ENCODE measurements at places on chromosomes 2 and 18. TPM values are rescaled to one million over a fixed set of nuclear protein-coding genes. Genes with fewer than 3 reads are reported as not detected.

Gene INPP5D
- 43.6 TPM for total RNA-seq

Gene CRYGB
- total RNA-seq: not detected

Gene EGR4
- 1.2 TPM for total RNA-seq

GRCh38 chr2:8132351-8132831, 549.5 kb upstream of the ID2 start:
- no peak for DNase-seq

DNA sequence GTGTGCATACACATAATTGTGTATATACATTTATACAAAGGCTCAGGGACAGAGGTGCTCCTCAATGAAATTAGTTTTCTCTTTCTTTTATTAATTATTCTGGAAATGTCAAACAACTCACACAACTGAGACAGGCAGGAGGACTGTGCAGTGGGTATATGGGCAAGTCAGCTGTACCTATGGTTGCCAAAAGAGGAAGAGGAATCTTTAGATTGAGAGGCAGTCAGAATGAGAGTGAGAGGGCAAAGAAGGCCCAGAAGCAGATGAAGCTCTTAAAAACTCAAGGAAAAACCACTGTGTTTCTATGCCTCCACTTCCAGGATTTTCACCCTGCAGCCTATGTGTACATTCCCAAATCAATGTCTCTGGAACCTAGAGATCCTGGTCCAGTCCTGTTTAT, 79.1 kb downstream of the CACNB4 start:
- no peak for DNase-seq

GRCh38 chr2:241563981-241564595, 5.5 kb downstream of the BOK start:
- no peak for DNase-seq

- DNase-seq: peak; percentile 63
These were observed 647 bp downstream of the CCDC121 start for GRCh38 chr2:27627963-27628766.

GRCh38 chr2:176687944-176688343, 418.7 kb downstream of the MTX2 start:
- DNase-seq: no peak

DNA sequence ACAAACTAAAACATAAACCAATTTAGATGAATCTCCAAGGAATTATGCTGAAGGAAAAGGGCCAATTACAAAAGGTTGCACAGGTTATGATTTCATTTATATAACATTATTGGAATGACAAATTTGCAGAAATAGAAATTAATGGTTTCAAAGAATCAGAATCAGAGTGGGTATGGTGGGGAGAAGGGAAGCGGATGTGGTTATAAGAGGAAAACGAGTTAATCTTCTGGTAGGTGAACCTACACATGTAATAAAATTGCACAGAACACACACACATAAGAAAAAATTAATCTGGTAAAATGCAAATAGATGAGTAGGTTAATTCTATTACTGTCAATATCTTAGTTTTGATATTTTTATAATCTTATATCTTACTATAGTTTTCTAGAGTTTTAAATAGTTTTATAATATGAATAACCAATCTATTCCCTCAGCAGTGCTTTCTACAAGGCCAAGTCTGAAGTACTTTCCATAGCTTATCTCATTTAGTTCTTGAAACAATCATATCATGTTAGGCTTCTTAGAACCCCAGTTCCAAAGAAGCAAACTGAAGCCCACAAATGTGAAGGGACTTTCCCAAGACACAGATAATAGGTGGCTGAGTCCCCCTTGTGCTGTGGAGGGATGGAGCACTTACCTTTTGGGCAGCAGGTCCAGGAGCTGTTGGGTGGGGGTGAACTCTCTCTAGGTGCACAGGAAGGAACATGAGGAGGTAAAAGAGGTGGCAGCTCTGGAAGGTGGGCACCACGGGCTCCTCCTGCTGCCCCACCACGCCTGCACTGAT, 31.5 kb downstream of the ZNF519 start:
- DNase-seq: no peak

- no peak for DNase-seq
These were observed 633 bp upstream of the ARMC9 start for GRCh38 chr2:231197706-231198290.

DNA sequence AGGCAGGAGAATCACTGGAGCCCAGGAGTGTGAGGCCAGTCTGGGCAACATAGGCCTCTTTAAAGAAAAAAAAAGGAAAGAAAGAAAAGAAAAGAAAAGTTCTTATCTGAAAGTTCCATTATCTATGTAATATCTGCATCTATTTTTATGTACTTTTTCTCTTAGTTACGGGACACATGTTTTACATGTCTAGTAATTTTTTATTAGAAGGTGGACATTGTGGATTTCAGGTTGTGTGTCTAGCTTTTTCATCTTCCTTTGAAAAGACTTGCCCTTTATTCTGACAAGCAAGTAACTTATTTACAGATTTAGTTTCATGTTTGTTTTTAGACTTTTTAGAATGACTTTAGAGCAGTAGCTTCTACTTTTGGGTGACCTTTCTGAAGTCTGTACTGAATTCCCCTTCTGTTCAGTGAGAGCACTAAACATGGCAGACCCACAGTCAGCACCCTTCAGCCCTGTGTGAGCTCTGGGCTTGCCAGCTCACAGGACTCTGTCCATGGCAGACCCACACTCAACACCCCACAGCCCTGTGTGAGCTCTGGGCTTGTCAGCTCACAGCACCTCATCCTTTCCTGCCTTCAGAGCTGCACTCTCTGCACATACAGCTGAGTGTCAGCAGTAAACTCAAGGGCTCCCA, 17.5 kb downstream of the TRAPPC12 start:
- no peak for DNase-seq

DNA sequence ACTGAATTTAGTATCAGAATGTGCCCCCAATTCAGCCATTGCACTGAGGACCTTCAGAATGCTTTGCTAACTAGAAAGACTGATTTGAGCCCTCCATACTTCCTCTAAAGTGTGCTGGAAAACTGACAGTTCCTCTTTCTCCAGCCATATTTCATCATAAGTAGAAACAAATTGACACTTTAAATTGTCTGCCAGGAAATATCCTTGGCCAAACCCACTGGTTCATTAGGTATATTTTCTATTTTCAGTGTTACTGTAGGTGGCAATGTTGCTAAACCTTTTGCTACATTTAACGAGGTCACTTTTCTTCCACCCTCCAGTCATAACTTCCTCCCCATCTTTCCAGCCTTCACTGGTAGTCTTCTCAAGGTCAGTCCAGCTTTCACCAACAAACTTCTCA, 21.5 kb downstream of the SP5 start:
- DNase-seq: no peak

GRCh38 chr2:54999182-54999581, 51.1 kb downstream of the RTN4 start:
- no peak for DNase-seq

DNA sequence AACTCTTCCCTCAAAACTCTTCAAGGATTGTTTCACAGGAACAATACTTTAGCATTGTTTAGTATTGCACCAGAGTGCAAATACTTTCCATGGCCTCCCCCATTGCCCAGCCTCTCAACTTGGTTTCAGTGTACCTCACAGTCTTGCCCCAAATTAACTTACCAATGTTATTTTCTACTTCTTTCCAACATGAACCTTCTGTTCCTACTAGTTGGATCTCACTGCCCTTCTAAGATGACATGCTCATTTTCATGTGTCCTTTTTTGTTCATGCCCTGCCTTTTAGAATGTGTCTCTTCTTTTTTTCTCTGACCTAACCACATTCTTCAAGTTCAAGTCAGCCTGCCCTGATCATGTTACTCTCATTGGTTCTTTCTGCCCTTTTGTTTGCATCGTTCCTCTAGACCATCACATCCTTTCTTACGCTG, 4.1 kb downstream of the SPATS2L start:
- DNase-seq: no peak

- DNase-seq: no peak
These were observed 222.8 kb upstream of the CDH7 start for GRCh38 chr18:65527879-65528633.

DNA sequence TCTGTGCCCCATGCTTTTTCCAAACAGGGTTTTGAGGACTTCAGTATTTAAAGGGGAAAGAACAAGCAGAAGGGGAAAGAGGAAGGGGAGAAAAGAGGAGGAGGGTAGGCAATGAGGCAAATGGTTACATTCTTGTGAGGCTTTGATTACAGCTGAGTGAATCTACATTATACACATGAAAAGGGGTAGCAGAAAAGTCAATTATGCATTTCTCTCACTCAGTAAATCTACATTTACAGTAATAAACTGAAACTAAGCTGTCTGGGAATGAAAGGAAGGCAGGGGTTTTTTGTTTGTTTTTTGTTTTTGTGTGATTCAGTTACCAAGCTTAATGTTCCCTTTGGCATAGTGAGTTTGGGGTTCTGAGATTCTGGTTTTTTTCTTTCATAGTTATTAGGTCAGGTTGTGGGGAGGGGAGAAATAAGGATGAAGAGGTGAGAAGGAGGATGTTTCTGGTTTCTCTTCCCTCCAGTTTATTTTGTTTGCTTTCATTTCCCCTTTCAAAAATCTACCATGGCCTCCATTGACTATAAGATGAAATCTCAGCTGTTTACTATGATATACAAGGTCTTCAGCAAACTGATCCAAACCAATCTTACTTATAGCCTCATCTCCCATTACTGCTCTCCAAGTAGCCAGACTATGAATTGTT, 18.7 kb downstream of the C18orf63 start:
- no peak for DNase-seq

GRCh38 chr2:71711133-71711855, 257.9 kb downstream of the DYSF start:
- no peak for DNase-seq

DNA sequence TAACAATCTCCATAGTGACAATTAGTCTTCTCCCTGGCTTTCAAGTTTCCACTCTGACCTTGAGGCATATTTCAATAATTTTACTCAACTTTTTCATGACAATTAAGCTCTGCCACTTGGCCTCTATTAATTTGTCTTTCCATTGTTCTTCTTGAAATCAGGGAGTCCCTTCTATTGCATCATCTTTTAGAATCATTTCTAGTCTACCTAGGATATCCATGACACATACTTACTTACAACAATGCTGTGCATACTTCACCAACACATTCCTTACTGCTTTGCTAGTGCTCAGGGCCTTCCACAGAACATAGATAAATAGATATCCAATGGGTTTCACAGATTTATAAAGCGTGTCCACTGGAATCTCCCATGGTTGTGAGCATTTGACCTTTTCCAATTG, 331.5 kb upstream of the LRP1B start:
- no peak for DNase-seq

GRCh38 chr18:78740876-78741275, 238.7 kb upstream of the SALL3 start:
- DNase-seq: no peak

DNA sequence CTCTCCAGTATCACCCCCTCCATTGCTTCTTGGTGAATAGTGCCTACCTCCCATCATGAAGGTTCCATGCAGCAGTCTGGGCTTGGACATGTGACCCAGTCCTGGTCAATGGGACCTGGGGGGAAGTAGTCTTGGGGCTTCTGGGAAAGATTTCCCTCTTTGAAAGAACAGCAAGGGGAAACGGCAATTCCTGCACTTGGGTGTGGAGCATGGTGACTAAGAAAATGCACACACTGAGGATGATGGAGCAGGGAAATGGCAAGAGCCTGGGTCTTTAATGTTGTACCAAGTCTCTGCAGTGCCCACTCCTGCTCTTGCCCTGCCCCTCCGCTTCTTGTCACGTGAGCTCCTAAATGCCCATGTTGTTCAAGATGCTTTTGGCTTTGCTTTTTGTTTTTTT, 131.4 kb upstream of the SIX2 start:
- DNase-seq: no peak

- no peak for DNase-seq
These were observed 19.1 kb downstream of the BCL2L11 start for GRCh38 chr2:111139637-111140317.

DNA sequence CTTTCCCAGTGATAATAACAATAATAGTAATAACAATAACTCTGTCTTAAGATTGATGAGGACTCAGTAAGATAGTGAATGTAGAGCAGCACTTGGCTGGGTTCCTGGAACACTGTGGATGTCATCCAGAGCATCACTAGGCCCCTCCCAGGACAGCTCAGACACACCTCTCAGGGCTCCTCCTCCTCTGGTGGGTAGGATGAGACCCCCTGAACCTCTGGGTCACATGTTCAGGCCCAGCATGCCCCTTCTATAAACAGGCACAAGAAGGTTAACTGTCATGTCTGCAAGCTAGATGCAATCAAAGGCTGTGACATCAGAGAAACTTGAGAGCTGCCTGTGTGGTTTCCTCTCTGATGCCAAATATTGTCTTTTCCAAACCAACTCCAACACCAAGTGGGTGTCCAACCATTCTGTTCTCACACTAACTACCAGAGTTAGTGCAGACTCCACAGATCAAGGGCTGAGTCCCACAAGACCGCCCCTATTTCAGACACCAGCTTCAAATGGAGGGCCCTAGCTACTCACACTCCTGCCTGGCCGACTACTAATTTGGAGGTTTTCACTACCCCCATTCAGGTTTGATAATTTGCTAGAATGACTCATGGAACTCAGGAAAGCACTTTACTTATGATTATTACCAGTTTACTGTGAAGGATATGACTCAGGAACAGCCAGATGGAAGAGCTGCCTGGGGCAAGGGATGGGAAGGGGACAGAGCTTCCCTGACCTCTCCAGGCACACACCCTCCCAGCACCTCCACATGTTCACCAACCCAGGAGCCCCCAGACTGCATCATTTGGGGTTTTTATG, 46.4 kb upstream of the BZW1 start:
- DNase-seq: peak; percentile 68

Data from activated CD4-positive, alpha-beta T cell treated with anti-CD3 and anti-CD28 coated beads, Interleukin-2, amount 10 ng/mL, durations not matched to agents 24 days and 14 days (primary cell).